ENCODE measurements at places on chromosomes 2 and 18.

DNA sequence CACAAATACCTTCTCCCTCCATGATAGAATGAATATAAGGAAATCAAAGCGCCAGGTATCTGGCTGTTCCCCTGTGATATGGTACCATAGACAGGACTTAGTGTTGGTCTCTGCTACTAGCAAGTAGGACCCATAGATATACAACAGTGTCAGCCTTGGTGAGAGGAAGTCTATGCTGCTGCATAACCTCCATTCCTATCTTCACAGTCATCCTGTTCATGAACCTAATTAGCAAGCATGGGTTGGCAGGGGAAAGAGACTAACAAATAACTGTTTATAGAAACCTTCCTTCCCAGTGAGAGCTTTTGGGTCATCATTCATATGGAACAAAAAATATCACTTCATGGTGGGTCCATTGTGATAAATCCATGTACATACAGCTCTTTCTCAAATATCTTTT is 188.9 kb upstream of the FAM98A start:
- DNase-seq: no peak

- no peak for DNase-seq
Observed at GRCh38 chr2:162524849-162525248, 180.9 kb downstream of the GCA start.

DNA sequence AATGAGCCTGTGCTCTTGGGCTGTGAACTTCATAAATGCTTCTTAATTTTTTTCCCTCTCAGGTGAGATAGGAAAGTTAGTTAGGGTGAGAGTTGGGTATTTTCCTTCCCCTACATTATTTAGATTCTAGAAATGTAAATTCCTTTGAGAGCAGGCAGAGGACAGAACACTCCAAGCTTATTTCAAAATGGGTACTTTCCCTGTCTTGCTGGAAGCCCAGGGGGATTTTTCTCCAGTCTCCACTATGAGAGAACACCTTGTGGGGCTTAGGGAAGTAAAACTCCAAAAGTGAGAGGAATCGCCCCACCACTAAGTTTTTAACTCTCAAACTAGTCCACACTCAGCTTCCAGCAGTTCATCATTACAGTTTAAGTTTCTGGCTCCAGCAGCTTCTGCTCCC is 253.2 kb upstream of the CTAGE1 start:
- no peak for DNase-seq

DNA sequence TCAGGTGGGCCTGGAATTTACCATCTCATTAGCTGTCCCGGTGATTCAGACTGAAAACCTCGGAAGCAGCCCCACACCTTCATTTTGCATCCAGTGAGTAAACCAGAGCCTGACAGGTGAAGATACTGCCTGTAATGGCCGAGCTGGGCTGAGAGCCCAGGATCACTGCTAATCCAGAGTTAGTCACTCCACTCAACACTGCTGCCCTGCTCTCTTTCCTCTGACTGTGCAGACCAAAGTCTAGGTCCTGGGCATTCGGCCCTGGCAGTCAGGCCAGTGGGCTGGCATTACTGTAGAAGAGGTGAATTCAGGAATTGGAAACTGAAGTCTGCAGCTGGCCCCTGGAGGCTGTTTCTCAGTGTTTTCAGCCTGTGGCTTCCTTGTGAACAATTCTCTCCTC is 44.3 kb downstream of the TMEM17 start:
- no peak for DNase-seq

DNA sequence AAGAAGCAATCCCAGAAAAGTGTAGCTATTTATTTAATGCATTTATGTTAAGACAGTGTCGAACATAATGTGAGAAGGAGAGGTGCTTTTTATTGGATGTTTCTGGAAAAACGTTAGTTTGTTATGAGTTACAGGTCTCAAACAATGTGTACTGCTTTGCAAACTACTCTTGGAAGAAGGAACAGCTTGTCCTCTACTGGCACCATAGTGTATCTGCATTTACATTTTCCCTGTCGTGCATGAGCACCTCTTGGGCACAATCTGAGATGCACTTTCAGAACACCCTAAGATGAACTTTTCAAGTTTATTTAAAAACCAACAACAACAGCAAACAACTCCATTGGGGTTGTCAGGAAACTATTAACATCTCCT is 22.8 kb downstream of the CCNYL1 start:
- no peak for DNase-seq

DNA sequence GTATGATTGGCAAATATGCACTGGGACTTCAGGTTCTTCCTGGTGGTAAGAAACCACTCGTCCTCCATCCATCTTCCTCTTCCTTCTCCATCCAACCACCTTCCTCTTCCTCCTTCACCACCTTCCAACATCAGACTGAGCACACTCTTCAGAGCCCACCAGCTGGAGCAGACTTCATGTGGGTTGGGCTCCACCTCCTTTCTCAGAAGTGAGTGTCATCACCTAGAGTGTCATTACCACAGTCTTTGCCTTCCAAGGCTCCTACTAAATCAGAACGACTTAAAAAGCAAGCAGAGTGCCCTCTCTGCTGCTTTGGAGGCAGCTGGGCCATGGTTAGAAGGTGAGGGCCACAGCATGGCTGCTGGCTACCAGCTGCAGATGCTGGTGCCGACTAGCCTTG is 171.6 kb downstream of the SH3RF3 start:
- no peak for DNase-seq

DNA sequence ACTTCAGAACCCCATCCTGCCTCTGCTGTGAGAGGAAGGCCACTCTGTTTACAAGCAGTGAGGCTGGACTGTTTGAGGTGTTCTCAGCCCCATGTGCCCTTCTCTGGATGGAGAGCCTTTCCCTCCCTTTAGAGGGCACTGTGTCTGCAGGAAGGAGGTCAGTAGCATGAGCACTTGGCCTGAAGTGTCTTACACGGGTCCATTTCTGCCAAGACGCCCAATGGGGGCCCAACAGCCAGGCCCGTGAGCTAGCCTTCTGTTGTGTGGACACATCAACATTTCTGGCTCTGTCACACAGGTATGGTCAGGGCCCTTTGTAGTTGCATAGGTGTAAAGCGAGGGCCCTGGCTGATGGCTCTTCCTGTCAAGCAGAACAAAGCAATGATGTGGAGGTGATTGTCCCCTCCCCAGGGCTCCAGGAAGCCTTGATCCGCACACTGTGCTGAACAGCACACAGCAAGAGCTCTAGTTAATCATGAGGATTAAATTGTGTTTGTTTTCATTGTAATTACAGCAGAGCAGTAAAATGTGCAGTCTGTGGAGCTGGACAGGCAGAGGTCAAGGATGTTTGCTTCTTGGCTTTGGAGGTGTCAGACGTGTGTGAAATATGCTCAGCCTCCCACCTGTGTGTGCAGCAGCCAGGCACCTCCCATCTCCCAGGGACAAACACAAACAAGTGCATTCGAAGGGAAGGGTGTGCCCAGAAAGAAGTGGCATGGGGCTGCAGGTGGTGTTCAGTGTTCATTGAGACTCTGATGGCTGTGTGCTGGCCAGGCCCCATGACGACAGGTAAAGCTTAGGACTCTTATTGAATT is 132.1 kb downstream of the SH3RF3 start:
- no peak for DNase-seq

DNA sequence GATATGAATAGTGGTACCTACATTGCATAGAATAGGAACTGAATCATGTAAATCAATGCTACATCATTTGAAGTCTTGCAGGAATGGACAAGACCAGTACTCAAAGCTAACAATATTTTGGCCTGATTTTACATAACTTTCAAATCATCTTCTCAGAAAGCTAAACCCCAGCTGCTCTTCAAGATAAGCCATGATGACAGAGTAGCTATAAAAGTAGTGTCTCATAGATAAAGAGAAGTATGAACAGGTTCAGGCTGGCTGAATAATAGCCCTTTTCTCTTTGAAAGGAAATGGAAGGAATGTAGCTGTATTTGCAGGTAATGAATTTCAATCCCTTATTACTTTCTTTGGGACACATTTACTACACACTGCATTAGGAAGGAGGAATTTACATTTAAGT is 28.2 kb downstream of the TSPYL6 start:
- DNase-seq: no peak

- no peak for DNase-seq
Observed at GRCh38 chr18:29823671-29824070, 1218.9 kb downstream of the DSC3 start.

GRCh38 chr2:135473567-135473966 is 57.5 kb downstream of the ZRANB3 start:
- DNase-seq: no peak

- DNase-seq: no peak
Observed at GRCh38 chr2:220209751-220210150, 582.3 kb downstream of the SLC4A3 start.

DNA sequence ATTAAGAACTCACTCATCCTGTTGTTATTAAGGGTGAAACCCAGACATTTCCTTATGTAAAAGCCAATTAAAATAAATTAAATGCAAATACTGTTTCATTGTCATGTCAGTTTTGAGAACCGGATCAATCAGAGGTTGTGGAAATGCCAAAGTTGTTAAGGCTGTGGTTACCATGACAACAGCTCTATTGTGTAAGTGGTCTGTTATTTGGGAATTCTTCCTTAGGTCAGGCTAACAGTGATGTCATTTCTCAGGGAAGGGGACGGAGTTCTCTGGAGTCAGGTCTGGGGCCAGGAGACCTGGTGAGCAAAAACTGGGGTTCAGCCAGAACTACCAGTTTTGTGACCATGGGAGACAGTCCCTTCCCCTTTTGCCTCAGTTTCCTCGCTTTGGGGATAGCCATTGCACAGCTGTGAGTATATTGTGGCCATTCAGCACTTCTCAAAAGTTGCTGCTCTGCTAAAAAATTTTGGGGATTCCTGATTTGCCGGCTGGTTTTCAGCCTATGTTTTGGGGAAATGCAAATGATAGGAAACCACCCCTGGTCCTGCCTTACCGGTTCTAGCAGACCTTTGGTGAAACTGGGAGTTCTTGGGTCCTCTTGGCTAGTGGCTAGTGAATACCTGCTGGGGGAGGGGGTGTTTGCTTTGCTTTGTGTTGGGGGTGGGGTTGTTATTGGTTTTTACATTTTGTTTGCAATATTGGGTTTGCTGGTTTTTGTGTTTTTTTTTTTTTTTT is 21.6 kb downstream of the HPCAL1 start:
- no peak for DNase-seq

DNA sequence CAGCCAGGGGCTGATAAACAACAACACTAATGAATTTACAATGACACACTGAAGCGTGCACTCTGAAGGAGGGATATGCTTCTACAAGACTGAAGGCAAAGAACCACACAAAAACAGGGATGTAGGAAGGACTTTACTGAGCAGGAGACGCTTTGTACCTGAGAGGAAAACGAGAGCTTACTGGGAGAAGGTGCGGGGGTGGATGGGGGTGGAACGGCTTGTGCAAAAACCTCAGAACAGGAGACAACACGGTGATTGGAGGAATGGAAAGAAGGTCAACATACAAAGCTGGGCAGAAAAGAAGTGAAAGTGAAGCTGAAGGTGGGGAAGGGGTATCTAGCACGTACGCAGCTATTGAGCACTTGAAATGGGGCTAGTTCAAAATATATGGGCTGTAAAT is 93.1 kb downstream of the SLC8A1 start:
- DNase-seq: no peak

DNA sequence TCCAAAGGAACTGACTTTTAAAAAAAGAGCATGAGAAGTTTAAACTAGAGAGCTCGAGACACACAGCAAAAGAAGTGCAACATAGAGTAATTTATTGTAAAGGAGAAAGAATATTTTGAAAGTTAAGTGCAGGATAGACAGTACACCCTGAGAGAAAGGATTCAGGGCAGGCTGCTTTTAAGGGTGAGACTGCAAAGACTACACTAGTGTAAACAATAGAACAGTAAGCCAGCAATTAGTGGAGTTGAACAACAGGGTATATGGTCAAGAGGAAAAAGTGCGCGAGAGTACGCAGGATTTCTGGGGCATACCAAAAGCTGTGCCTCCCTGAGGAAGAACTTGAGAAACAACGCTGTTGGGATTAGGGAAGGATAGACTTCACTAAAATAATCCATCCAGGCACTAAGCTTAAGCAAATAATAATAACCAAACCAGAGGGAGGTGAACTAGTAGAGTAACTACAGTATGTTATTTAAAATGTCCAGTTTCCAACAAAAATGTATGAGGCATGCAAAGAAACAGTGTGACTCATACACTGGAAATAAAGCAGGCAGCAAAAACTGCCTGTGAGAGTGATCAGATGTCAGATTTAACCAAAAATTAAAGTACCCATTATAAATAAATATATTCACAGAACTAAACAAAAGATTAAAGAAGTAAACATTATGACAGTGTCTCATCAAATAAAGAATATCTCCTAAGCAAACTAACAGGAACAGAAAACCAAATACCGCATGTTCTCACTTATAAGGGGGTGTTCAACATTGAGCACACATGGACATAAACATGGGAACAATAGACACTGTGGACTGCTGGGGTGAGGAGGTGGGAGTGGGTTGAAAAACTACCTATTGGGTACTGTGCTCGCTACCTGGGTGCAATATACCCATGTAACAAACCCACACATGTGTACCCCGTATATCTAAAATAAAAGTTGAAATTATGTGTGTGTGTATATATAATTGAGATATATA is 40.5 kb upstream of the EMILIN2 start:
- no peak for DNase-seq

DNA sequence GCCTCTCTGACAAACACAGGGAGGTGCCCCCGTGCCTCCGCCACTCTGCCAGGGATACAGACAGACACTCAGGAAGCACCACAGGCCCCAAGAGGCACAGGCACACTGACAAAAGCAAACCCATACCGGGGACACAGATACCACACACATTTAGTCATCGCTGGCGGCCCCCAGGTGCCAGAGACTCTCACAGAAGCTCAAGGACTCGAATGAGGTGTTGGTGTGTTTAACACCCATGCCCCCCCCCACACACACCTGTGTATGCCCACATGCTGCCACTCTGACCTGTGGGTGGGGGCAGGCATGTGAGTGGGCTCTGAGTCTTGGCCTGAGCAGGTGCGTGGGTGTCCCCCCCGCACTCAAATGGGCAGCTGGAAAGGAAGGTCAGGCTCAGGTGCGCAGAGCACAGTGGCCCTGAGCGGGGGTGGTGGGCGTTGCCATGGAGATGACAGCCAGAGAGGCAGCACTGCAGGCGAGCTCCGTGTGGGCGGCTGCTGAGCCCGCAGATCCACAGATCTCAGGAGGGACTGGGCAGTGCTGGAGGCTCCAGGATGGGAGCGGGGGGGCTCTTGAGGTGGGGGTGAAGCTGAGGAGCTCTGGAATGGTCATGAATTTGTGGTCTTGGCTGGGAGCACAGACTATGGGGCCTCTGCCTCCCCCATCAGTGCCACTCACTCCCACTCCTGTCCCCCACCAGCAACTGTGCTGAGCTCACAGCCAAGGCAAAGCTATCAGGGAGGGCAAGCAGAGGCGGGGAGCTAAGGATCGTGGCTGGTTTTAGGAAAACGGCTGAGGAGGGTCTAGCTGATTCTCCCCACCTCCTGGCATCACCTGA is 73.9 kb upstream of the TAF1B start:
- no peak for DNase-seq

DNA sequence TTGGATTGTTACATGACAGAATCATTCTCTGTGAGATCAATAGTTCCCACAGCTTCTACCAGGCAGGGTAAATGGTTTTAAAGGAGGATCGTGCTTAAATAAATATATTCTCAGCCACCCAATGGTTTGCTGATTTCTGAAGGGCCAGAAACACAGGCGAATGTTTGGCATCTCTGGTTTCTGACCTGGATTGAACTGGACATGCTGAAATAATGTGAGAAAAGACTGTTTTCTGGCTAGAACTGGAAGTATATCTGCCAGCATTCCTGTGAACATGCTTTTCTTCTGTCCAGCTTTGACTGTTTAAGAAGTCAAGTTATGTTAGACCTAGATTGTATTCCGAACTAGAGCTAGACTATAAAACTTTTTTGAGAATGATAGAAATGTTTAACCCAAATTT is 77.1 kb upstream of the COL3A1 start:
- DNase-seq: no peak

- no peak for DNase-seq
Observed at GRCh38 chr2:38697116-38697840, 31.4 kb downstream of the GALM start.
